Naive thymus-derived CD4-positive, alpha-beta T cell (primary cell): ENCODE measurements at places on chromosomes 4 and X. TPM values are rescaled to one million over a fixed set of nuclear protein-coding genes. Genes with fewer than 3 reads are reported as not detected.

DNA sequence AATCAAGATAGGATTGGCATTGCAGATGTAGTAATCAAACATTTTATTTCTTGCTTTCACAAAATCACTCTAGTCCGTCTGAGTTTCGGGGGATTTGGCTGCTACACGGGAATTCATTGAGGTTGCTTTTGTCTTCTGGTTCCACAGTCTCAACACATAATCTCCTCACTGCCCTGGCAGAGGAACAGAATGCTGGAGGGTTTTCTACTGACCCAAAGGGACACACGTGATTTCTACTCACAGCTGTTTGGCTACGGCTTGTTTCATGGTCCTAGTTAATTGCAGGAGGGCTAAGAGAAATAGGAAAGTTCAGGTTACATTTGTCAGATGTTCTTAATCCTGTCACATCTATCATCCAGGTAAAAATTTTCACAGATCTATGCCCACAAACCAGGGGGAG is 1811.6 kb downstream of the ARAP2 start:
- H3K4me1 ChIP-seq = no peaks in the 10 kb centered on the region
- H3K36me3 ChIP-seq = no peaks in the 10 kb centered on the region
- no peak for DNase-seq
- no peak overlapping the region for H3K27ac ChIP-seq
- no peak overlapping the region for H3K4me3 ChIP-seq

GRCh38 chr4:158799013-158799770 is 30.4 kb downstream of the FNIP2 start:
- no peaks in the 10 kb centered on the region for H3K4me1 ChIP-seq
- H3K36me3 ChIP-seq = no peaks in the 10 kb centered on the region
- H3K4me3 ChIP-seq = no peak overlapping the region
- DNase-seq = no peak
- no peaks in the 10 kb centered on the region for H3K27me3 ChIP-seq
- H3K27ac ChIP-seq = no peak overlapping the region

The PNMA5 gene
- total RNA-seq = not detected

GRCh38 chr4:104901438-104901837 is 245.2 kb upstream of the TET2 start:
- no peak overlapping the region for H3K4me3 ChIP-seq
- H3K27ac ChIP-seq = no peak overlapping the region
- H3K4me1 ChIP-seq = no peaks in the 10 kb centered on the region
- DNase-seq = no peak
- no peaks in the 10 kb centered on the region for H3K36me3 ChIP-seq
- H3K27me3 ChIP-seq = no peaks in the 10 kb centered on the region

DNA sequence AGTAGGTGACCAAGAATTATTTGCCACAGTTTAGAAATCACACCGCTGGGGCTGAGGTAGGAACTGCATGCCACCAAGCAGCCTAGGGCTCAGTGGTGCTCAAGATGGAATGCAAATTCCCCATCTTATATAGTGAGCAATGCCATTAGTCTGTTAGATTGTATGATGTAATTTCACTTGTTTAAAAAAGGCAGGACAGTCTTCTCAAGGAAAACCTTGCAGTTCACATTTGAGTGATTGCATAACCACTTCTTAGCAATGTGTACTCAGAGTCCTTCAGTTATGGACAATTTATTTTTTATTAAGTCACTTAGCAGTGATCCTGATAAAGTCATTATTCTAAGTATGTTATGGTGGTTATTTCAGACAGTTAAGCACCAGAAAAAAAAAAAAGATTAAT is 142.9 kb upstream of the SFRP2 start:
- DNase-seq = no peak
- no peaks in the 10 kb centered on the region for H3K4me1 ChIP-seq
- H3K27ac ChIP-seq = no peak overlapping the region
- no peaks in the 10 kb centered on the region for H3K36me3 ChIP-seq
- no peaks in the 10 kb centered on the region for H3K27me3 ChIP-seq

The SULT1E1 gene
- total RNA-seq = not detected

DNA sequence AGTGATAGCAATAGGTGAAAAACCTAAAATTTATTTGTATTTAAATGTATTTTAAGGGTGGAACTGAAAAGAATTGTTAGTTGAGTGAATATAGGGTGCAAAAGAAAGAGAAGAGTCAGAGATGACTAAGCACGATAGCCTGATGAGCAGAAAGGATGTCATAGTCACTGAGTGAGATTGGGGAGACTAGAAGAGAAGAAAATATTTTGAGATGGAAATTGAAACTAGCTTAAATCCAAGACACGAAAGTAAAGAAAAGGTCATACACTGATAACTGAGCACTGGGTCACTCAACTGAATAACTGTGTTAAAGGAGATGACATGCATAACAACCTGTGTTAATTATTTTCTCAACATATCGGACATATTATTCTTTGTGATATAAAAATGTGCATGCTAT is 55.5 kb downstream of the SPANXN4 start:
- H3K27me3 ChIP-seq = no peaks in the 10 kb centered on the region
- H3K4me1 ChIP-seq = no peaks in the 10 kb centered on the region
- H3K36me3 ChIP-seq = no peaks in the 10 kb centered on the region
- DNase-seq = no peak

DNA sequence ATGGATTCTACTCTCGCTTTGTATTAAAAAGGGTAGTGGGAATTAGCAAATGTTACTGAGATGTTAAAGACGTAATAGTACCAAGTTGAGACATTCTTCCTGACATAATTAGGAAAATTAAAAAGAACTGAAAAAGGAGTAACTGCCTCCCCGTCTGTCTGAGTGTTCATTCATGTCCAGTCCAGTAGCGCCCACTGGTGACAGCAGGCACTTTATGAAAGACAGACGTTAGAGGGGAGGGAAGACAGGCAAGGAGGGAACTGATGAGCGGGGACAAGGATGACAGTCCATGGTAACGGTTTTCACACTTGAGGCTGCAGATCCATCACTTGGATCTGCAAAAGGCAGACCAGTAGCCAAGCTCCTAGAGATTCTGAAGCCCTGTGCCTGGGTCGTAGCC is 326.7 kb downstream of the STK32B start:
- no peak for DNase-seq
- no peaks in the 10 kb centered on the region for H3K27me3 ChIP-seq
- H3K4me1 ChIP-seq = no peaks in the 10 kb centered on the region
- H3K27ac ChIP-seq = no peak overlapping the region
- H3K36me3 ChIP-seq = no peaks in the 10 kb centered on the region

The SAGE1 gene
- total RNA-seq = not detected

- peak overlapping the region; percentile 96 for H3K4me3 ChIP-seq
- H3K4me1 ChIP-seq = peaks cover 22% of the 10 kb centered on the region
- peak overlapping the region; percentile 91 for H3K27ac ChIP-seq
- H3K36me3 ChIP-seq = peaks cover 9% of the 10 kb centered on the region
Observed at GRCh38 chrX:71533851-71534561, 1.1 kb downstream of the OGT start.

- H3K27ac ChIP-seq = no peak overlapping the region
- no peak for DNase-seq
- peaks cover 9% of the 10 kb centered on the region for H3K4me1 ChIP-seq
- H3K4me3 ChIP-seq = no peak overlapping the region
- no peaks in the 10 kb centered on the region for H3K27me3 ChIP-seq
- H3K36me3 ChIP-seq = no peaks in the 10 kb centered on the region
Observed at GRCh38 chr4:47466056-47466785, 2.7 kb upstream of the COMMD8 start.

GRCh38 chr4:159413306-159413943 is 310.5 kb downstream of the RAPGEF2 start:
- H3K4me3 ChIP-seq = no peak overlapping the region
- no peak for DNase-seq
- no peaks in the 10 kb centered on the region for H3K4me1 ChIP-seq
- no peaks in the 10 kb centered on the region for H3K27me3 ChIP-seq
- no peak overlapping the region for H3K27ac ChIP-seq

- no peak for DNase-seq
- no peaks in the 10 kb centered on the region for H3K27me3 ChIP-seq
- H3K4me3 ChIP-seq = no peak overlapping the region
Observed at GRCh38 chr4:40119344-40119743, 62.7 kb downstream of the N4BP2 start.

The CCDC120 gene
- 11.3 TPM for total RNA-seq

DNA sequence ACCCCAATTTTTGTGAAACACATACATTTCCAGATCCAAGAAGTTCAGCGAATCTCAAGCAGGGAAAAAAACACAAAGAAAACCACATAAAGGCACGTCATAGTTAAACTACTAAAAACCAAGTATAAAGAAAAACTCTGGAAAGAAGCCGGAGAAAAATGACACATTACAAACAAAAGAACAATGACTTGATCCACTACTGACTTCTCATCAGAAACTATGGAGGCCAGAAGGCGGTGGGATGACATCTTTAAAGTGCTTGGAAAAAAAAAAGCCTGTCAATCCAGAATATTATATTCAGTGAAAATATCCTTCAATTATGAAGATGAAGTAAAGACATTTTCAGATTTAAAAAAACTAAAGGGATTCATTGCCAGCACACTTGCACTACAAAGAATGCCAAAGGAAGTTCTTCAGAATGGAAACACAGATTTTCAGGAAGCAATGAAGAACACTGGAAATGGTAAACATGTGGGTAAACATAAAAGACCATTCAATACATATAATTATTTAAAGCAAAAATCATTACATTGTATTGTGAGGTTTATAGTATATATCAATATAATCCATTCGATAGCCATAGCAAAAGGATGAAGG is 32.6 kb upstream of the PPP2R2C start:
- no peaks in the 10 kb centered on the region for H3K27me3 ChIP-seq
- no peak overlapping the region for H3K4me3 ChIP-seq
- no peak for DNase-seq
- H3K27ac ChIP-seq = no peak overlapping the region
- H3K36me3 ChIP-seq = no peaks in the 10 kb centered on the region

The NSG1 gene
- total RNA-seq = 0.90 TPM

DNA sequence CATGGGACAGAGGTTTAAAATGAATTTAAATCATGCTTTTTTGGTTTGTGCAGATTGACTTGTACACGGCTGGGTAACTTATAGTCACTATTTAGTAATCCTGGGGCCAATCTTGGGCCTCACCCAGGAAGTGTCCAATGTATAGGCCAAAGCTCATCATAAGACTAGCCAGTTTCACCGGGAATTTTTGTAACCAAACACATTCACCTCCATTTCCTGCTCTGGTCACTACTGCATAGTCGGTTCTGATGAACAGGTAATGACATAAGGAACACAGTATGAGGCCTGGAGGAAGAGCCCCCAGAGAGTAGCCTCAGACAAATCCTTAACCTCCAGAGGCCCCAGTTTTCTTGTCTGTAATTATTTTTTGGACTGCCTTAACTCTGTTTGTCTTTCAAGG is 81.9 kb downstream of the HPRT1 start:
- no peak for DNase-seq
- H3K27ac ChIP-seq = no peak overlapping the region
- H3K4me1 ChIP-seq = no peaks in the 10 kb centered on the region
- H3K36me3 ChIP-seq = no peaks in the 10 kb centered on the region
- peaks cover 1% of the 10 kb centered on the region for H3K27me3 ChIP-seq
- H3K4me3 ChIP-seq = no peak overlapping the region

DNA sequence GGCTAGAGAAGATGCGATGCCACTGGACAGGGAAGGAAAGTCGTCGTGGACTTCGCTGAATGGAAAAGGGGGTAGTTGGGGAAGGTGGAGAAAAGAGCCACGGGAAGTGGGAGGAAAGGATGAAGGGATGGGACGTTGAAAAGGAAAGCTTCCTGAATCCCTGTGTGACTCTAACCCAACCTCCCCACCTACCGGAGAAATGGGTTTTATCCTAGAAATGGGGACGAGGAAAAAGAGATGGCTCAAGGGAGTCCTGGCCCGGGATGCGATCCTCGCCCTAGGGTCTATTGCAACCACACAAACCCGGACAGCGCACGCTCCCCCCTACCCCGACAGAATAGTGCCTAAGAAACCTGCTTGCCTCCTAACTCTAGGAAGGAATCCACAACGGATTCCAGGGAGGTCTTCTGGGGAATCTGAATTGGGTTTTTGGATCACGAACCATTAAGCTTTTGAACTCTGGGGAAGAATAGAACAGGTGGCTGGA is 738 bp upstream of the TSPAN5 start:
- no peaks in the 10 kb centered on the region for H3K36me3 ChIP-seq
- no peaks in the 10 kb centered on the region for H3K27me3 ChIP-seq
- H3K27ac ChIP-seq = peak overlapping the region; percentile 57
- DNase-seq = no peak
- H3K4me3 ChIP-seq = peak overlapping the region; percentile 61

- H3K27me3 ChIP-seq = no peaks in the 10 kb centered on the region
- H3K36me3 ChIP-seq = no peaks in the 10 kb centered on the region
Observed at GRCh38 chr4:86101410-86101809, 258.4 kb downstream of the MAPK10 start.

- H3K36me3 ChIP-seq = no peaks in the 10 kb centered on the region
- no peak overlapping the region for H3K4me3 ChIP-seq
- peak; percentile 36 for DNase-seq
Observed at GRCh38 chr4:82217986-82218715, 155.6 kb downstream of the HNRNPD start.

GRCh38 chrX:99073551-99073950 is 1336.5 kb downstream of the PCDH19 start:
- no peaks in the 10 kb centered on the region for H3K36me3 ChIP-seq
- DNase-seq = no peak
- H3K4me1 ChIP-seq = no peaks in the 10 kb centered on the region
- no peak overlapping the region for H3K27ac ChIP-seq
- no peaks in the 10 kb centered on the region for H3K27me3 ChIP-seq

GRCh38 chr4:55405073-55405472 is 9.3 kb downstream of the TMEM165 start:
- H3K4me1 ChIP-seq = no peaks in the 10 kb centered on the region
- H3K4me3 ChIP-seq = no peak overlapping the region
- no peak for DNase-seq
- H3K27ac ChIP-seq = no peak overlapping the region

The SPANXN4 gene
- total RNA-seq = not detected

The KIT gene
- 0.08 TPM for total RNA-seq

- H3K27ac ChIP-seq = no peak overlapping the region
- no peak for DNase-seq
- no peaks in the 10 kb centered on the region for H3K27me3 ChIP-seq
- H3K4me3 ChIP-seq = no peak overlapping the region
- peaks cover 43% of the 10 kb centered on the region for H3K36me3 ChIP-seq
Observed at GRCh38 chrX:41142130-41142910, 57.1 kb downstream of the USP9X start.

The TCEAL7 gene
- not detected for total RNA-seq

The TBC1D9 gene
- 13.9 TPM for total RNA-seq

GRCh38 chrX:115639334-115639880 is 78.4 kb downstream of the PLS3 start:
- no peaks in the 10 kb centered on the region for H3K36me3 ChIP-seq
- no peaks in the 10 kb centered on the region for H3K27me3 ChIP-seq
- H3K27ac ChIP-seq = no peak overlapping the region
- no peaks in the 10 kb centered on the region for H3K4me1 ChIP-seq
- H3K4me3 ChIP-seq = no peak overlapping the region
